Stimulated activated CD4-positive, alpha-beta T cell treated with anti-CD3 and anti-CD28 coated beads, Interleukin-4, amount 100 ng/mL, for 24 hours (primary cell): ENCODE measurements at places on chromosomes 12 and 14.

- no peak for DNase-seq
Observed at GRCh38 chr14:104744484-104744883, 8.5 kb upstream of the SIVA1 start.

GRCh38 chr12:90833228-90833627 is 121.7 kb downstream of the CCER1 start:
- no peak for DNase-seq

DNA sequence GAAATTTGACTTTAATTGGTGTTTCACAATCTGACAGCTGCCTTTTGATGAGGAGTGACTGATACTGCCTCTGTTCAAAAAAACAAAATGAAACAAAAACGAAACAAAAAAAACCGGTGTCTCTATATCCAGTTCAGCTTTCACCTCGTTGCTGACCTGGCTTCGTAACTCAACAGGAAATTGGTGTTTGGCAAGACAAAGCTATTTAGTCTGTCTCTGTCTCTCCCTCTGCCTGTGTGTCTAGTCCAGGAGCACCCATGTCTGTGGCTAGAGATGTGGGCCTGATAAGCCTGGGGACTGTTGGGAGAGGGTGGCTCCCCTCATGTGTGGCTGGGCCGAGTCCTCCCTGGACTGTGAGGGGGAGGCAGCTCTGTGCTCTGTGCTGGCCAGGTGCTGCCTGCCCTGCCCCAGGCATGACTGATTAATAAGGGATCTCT is 11.3 kb downstream of the CACNA1C start:
- no peak for DNase-seq

DNA sequence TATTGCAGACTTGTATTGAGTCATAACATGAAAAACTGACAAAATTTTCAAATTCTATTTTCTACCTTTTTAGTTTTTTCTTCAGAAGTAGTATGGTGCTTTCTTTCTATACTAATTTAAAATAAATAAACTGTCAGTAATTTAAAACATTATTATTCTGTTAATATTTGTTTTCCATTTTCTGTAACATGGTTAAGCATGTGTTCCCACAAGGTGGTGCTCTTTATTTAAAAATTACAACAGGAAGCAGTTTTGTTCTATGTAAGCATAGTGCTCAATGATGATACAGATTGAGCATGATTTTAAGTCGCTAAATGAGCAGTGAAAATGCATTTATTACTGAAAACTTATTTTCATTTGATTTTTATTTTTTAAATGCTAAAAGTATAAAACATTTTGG is 114.6 kb downstream of the PPFIA2 start:
- DNase-seq: no peak

- no peak for DNase-seq
Observed at GRCh38 chr12:108271951-108272872, 66.9 kb downstream of the CMKLR1 start.

DNA sequence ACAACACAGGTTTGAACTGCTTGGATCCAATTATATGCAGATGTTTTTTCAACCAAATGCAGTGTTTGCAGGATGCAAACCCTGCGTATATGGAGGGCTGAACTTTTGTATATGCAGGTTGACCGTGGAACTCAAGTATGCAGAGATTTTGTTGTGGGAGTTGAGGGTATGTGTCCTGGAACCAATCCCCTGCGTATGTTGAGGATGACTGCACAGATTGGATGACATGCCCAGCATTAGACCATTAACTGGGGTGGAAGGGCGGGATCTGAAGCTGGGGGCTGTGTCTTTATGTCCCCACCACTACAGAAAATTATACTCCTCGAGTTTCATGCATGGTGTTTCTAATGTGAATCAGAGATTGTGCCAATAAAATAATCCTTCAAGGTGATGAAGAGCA is 162.2 kb upstream of the RMST start:
- no peak for DNase-seq

DNA sequence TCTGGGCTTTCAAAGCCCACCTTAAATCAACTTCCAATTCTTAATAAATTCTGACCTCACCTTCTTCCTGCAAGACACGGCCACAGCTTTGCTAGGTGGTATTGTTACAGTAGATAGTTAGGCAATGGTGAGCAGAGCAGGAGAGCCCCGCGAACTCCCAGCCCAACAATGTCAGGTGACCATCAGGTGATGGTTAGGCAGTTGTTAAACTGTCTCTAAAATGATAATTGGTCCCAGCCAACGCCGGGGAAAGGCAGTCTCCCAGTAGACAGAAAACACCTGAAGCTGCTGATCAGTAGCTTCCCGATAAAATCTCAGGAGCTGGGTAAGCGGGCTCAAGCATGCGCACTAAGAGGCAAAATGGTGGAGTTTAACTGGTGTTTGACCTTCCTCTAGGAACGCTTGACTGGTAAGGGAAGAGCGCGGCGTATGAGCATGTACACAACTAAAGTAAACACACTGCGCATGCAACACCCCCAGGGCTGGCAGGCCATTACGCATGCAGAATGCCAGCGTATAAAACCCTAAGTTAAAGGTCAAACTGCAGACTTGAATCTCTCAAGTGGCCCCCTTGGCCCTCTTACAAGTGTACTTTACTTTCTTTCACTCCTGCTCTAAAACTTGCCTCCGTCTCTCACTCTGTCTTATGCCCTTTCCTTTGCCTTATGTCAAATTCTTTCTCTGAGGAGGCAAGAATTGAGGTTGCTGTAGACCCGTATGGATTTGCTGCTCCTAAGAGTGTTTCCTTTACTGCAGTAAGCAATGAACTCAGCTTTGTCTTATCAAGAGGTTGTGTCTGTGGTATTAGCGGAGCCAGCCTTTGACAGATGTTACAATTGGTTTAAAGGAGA is 113.5 kb downstream of the C12orf75 start:
- no peak for DNase-seq

DNA sequence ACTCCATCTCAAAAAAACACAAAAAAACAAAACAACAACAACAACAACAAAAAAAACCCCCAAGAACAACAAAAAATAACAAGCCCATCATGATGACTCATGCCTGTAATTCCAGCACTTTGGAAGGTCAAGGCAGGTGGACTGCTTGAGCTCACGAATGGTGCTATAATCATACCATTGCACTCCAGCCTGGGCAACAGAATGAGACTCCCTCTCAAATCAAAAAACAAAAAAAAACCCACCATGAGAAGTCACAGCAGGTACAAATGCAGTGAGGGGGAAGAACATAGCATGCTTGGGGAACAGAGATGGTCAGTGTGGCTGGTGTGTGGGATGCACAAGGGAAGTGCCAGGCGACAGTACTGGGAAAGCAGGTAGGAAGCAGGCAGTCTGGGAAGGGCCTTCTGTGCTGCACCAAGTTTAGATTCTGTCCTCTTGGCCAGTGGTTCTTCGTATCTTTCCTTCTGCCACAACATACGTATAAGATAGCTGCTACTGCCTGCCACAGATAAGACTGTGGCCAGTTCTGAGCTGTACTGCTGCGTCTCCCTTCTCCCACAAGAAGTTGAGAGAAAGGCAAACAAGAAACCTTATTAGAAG is 28.0 kb downstream of the ATG14 start:
- DNase-seq: no peak

GRCh38 chr14:70073924-70074566 is 114.7 kb downstream of the SLC8A3 start:
- peak; percentile 58 for DNase-seq

GRCh38 chr12:53098354-53098981 is 1.0 kb downstream of the IGFBP6 start:
- peak; percentile 43 for DNase-seq

DNA sequence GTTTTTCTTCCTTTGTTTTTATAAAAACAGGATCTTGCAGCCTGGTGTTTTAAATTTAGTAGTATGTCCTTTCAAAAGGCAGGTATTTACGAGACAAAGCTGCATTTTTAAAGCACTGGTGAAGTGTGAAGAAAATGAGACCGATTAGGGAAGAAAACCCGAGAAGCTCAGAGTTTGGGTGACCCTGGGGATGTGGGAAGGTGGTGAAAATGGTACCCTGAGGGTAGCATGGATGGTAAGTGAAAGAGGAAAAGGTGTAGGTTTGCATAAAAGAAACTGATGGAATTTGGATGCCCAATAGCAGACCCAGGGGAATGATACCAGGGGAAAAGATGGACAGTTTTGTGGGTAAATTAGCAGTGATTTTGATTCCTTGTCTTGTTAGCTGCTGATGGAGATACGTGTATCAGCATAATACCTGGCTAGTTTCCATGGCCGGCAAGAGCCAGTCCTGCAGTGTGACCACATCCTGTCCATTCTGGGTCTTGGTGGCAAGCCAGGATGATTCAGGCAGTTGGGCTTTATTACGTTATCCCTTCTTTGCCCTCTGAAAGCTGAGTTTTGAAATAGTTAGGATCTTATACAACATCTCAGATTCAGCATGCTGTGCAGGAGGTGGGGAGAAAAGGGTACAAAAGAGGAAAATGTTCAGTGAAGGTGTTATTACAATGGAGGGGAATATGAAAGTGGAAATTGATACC is 8.9 kb downstream of the BICD1 start:
- DNase-seq: no peak

DNA sequence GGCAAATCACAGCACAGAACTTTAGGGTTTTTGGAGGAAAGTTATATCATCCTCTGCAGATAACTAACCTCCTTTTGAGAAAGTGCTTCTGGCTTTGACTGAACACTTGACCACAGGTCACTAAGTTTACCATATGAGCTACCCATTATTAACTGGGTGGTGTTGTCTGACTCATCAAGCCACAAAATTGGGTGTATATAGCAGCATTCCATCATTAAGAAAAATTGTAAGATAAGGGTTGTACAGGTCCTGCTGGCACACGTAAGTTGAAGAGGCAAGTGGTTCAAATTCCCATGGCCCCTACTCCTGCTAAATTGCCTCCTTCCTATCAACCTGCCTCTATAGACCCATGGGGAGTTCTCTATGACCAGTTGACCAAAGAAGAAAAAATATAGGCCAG is 39.5 kb downstream of the L2HGDH start:
- DNase-seq: no peak

DNA sequence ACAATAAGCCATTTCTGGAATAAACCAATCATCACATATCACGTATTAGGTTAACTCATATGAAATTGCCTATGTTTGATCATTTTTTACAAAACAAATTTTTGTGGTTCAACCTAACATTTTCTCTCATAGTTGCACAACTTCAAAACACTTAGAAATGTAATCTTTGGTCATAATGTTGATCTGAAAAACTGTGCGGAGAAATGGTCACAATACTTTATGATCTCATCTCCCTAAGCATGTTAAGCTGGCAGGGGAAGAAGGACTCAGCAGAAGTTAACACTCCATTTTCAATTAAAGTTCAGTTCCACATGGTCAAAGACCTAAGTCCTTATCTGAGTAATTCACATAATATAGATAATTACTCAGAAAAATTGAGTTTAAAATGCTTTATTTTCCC is 194.8 kb downstream of the CAPZA3 start:
- no peak for DNase-seq

DNA sequence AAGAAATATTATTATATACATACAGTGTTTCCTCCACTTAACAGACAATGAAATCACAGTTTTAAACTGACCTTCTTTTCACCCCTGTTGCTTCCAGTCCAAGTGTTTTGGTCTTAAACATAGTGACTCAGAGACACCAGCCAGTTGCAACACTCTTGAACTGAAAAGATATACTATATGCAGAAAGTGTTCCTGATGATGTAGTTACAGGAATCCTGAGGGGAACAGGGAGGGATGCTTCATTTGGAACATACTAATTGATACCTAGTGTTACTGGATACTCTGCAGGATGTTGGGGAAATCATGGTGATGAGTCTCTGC is 420.8 kb downstream of the CCDC91 start:
- DNase-seq: no peak

DNA sequence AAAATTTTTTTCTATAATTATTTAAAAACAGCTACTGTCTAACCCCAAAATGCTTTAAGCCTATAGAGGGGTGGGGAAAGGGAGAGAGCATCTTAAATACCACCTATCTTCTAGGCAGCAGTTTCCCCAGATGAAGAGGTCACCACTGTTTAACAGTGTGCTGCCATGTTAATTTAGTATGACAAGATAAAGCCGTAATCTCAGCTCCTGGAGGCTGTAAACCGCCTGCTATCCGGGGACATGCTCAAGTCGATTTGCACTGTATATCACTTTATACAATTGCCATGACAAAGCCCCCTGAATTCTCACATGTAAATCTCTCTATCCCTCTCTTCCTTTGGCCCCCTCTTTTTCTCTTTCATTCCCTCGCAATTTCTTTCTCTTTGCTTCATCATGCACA is 68.5 kb downstream of the SOX5 start:
- no peak for DNase-seq

DNA sequence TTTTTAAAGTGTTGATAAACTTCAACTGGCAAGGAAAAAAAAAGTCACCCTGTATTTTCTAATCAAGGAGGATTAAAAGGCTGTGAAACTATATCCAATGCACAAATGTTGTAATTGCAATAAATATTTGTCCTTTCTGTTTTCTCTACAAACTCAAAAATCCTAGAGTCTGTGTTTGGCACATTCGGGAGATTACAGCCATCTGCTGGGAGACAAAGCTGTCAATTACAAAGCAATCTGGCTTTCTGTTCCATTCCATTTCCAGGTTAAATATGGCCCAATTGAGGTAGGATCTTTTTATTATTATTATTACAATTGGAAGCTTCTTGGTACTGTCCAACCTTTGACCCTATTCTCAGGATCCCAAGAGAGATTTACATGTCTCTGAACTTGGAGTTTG is 295.9 kb downstream of the DIO2 start:
- DNase-seq: no peak

DNA sequence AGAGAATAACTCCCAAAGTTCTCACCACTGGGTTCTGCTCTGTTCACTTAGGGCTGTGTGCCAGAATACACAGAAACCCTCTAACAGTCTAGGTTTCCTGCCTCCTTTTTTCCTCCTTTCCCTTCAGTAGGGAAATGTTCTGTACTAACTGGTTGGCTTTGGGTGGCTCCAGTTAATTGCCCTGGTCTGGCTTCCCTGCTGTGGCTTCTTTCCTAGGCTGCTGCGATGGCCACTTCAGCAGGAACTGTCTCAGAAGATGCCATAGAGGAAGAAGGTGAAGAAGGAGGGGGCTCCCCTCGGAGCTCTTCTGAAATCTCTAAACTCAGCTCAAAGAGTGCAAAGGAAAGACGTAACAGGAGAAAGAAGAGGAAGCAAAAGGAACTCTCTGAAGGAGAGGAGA is 115.2 kb downstream of the SCN8A start:
- DNase-seq: no peak

DNA sequence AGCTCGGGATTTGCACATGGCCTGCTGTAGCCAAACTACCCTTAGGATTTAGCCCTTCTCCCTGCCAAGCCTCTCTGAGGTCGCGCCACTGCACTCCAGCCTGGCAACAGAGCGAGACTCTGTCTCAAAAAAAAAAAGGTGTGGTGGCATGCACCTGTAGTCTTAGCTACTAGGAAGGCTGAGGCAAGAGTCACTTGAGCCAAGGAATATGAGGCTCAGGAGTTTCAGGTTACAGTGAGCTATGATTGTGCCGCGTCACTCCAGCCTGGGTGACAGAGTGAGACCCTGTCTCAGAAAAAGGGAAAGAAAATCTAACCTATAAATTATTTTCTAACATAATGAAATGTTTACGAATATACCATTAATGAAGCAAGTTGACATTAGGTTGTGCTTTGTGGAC is 29.7 kb downstream of the ESRRB start:
- DNase-seq: no peak

GRCh38 chr12:63888908-63889635 is 44.6 kb downstream of the SRGAP1 start:
- no peak for DNase-seq

GRCh38 chr12:94560431-94561221 is 89.7 kb downstream of the TMCC3 start:
- peak; percentile 29 for DNase-seq

GRCh38 chr12:111754671-111755070 is 12.1 kb upstream of the ALDH2 start:
- DNase-seq: no peak
